ENCODE measurements at places on chromosomes 2 and 18.

- no peak for DNase-seq
Measured at GRCh38 chr2:240874715-240875227, 6.1 kb downstream of the AGXT start.

- DNase-seq = no peak
Measured at GRCh38 chr2:236501026-236501425, 68.6 kb upstream of the ACKR3 start.

- DNase-seq = no peak
Measured at GRCh38 chr2:167144179-167144898, 256.1 kb downstream of the XIRP2 start.

GRCh38 chr18:14927701-14928100, 179.7 kb downstream of the ANKRD30B start:
- DNase-seq = no peak

- no peak for DNase-seq
Measured at GRCh38 chr18:58057291-58057965, 13.4 kb downstream of the NEDD4L start.

DNA sequence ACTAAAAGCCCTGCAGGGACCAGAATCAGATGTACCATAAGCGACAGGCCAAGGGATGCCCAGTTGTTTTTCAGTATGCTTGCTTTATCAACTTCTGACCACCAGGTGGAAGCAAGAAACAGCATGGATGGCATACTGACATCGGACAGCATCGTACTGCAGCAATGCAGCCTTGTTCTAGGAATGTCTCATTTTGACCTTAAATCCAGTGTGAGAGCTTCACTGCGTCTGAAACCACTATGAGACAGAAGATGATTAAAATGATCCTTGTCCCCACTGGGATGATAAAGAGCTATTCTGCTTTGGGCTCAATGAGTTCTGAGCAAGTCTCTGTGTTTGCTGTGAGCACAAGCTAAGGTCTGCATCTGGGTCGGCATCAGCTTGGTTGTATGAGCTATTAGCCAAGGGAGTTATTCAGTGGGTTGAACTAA, 54.3 kb downstream of the CDK15 start:
- no peak for DNase-seq

GRCh38 chr2:166140932-166141331, 13.1 kb upstream of the SCN1A start:
- no peak for DNase-seq

DNA sequence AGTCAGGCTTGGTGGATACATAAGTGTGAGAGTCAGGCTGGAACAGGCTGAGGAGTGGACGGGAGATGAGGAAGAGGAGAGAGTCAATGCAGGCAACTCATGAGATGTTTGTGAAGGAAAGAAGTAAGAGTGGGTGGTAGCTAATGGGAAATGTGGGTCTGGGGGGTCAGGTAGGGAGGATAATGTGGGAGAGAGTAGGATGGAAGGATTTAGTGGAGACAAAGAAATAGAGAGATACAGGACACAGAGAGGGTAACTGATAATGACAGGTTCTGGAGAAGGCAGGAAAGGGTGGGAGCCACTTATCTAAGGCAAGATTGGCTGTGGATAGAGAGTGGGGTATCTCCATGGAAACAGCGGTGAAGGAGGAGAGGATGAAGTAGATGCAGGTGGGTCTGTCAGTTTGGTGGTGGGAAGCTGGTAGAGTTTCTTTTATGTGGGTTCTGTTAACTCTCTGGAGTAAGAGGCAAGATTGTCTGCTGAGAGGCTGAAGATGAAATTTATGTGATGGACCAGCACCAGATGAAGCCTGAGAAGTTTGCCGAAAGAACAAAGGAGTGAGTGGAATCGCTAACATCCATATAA, 190.6 kb upstream of the SPRED2 start:
- DNase-seq = no peak

DNA sequence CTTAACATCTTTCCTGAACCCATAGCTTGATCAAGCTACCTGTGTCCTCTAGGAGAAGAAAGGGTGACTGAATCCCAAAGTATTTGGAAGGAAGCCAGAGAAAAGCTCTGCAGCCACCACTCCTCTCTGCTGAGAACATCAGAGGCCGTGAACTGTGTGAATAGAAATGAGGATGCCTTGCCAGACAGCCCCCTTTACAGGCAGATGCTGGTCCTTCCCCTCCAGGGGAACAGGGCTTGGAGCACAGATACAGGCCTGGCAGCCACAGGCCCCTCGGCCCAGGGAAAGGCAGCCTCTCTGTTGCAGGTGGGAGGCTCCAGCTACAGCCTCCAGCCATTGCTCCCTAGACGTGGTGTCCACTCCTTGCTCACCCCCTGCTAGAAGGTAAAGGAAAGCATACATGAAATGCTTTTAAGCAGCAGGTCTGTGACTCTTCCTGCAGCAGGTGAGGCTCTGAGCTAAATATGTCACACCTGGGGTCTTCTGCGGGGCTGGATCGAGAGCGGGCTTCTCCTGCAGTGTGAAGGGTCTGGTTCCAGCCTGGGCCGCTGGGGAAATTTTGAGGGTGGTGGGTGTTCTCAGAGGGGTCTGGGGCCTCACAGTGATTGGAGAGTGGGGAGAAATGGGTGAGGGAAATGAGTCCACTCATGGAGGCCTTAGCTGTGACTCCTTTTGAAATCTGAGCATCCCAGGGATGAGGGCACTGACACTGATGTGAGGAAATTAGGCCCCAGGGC, 234.0 kb downstream of the KLHL29 start:
- no peak for DNase-seq

DNA sequence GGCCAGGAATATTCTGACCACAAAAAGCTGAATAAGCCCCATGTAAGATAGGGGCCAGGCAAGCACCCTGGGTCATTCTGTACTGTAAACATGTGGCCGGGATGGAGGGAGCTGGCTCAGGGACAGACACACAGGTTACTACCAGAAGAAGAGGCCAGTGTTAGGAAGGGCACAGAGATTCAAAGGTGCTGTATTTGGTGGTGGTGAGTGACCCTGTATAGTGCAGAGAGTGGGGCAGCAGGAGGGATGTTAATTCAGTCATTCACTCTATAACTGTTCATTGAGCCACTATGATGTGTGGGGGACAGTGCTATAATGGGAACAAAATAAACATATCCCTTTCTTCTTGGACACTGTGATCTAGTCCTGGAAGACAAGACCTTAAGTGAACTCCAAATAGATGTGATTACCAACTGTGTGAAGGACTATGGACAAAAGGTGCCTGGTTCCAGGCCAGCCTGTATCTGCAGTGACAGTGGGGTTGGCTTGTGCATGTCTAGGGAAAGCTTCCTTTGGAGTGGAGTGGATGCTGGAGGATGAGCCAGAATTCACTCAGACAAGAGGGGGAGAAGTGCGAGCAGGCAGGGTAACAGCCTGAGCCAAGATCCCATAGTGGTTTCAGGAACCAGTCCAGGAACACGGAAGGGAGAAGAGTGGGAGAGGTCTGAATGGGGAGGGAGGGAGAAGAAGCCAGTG, 8.3 kb downstream of the MOCOS start:
- DNase-seq = no peak

DNA sequence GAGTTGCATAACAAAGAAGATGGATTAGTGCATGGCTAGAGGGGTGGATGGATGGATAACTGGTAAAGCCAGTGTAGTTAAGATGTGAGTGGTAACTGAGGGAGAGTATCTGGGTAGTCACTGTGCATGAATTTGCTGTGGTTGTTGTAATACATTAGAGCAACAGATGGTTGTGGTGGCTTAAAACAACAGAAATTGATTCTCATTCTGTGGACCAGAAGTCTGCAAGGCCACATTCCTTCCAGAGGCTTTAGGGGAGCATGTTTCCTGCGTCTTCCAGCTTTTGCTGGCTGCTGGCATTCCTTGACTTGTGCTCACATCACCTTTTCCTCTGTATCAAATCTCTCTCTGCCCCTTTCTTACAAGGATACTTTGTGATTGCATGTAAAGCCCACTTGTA, 155.4 kb downstream of the ASB1 start:
- DNase-seq = no peak
